PC-9 (cell line): ENCODE measurements at places on chromosomes 4 and X. TPM values are rescaled to one million over a fixed set of nuclear protein-coding genes. Genes with fewer than 3 reads are reported as not detected.

DNA sequence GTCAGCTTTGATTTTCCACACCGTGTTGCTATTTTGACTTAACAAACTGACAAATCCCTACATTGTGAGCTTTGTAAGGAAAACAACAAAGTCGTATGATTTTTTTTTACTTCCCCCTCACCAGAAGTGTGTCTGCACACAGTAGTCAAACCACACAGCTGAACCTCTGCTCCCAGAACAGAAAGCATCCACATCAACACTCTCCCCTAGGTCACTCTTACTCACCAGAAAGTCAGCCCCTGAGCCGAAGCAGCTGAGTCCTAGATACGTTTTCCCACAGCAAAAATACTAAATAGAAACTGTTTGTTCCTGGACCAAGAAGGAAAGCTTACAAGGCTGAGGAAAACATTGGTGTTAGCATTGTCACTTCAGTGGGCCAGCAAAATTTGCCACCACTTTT is 305.7 kb downstream of the DHX15 start:
- no peaks in the 10 kb centered on the region for H3K36me3 ChIP-seq
- DNase-seq, result no peak
- H3K27ac ChIP-seq, result no peak overlapping the region
- peaks cover 17% of the 10 kb centered on the region for H3K27me3 ChIP-seq
- H3K4me1 ChIP-seq, result no peaks in the 10 kb centered on the region
- no peak overlapping the region for H3K4me3 ChIP-seq

Gene TMSB15A
- total RNA-seq, result not detected in 2 replicates

DNA sequence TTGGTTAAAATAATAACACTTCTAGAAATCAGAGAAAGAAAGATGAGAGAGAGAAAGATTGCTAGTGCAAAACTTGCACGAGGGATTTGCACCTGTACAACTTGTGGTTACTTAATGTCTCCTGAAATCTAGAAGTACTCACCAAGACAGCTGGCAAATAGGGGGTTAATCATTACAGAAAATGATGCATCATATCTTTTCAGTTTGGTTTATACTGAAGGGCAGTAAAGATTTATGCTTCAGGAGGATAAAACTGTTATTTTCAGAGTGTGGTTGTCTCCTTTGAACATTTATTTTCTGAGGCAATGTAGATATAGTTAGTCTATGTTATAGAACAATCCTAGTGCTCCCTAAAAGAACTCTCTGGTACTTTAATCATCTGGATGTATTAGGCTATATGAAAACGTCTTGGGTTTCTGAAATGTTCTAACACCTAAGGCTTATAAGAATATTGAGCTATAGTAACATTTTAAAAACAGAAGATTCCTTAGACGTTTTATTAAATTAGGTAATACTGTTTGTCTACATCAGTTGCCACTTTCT is 13.3 kb downstream of the ATOH1 start:
- H3K36me3 ChIP-seq, result no peaks in the 10 kb centered on the region
- no peak overlapping the region for H3K4me3 ChIP-seq
- no peak overlapping the region for H3K27ac ChIP-seq
- no peaks in the 10 kb centered on the region for H3K4me1 ChIP-seq
- DNase-seq, result no peak

GRCh38 chr4:43525646-43526045 is 633.1 kb downstream of the GRXCR1 start:
- H3K4me3 ChIP-seq, result no peak overlapping the region
- no peaks in the 10 kb centered on the region for H3K36me3 ChIP-seq
- H3K27ac ChIP-seq, result no peak overlapping the region
- H3K27me3 ChIP-seq, result no peaks in the 10 kb centered on the region
- DNase-seq, result no peak

GRCh38 chr4:161132715-161133425 is 1030.9 kb downstream of the FSTL5 start:
- DNase-seq, result no peak
- H3K27ac ChIP-seq, result no peak overlapping the region
- no peaks in the 10 kb centered on the region for H3K27me3 ChIP-seq
- H3K4me1 ChIP-seq, result no peaks in the 10 kb centered on the region

- no peak overlapping the region for H3K4me3 ChIP-seq
- H3K4me1 ChIP-seq, result no peaks in the 10 kb centered on the region
- no peak overlapping the region for H3K27ac ChIP-seq
- H3K36me3 ChIP-seq, result no peaks in the 10 kb centered on the region
- H3K27me3 ChIP-seq, result no peaks in the 10 kb centered on the region
These were observed 789.2 kb downstream of the KLHL13 start for GRCh38 chrX:117327373-117327772.

DNA sequence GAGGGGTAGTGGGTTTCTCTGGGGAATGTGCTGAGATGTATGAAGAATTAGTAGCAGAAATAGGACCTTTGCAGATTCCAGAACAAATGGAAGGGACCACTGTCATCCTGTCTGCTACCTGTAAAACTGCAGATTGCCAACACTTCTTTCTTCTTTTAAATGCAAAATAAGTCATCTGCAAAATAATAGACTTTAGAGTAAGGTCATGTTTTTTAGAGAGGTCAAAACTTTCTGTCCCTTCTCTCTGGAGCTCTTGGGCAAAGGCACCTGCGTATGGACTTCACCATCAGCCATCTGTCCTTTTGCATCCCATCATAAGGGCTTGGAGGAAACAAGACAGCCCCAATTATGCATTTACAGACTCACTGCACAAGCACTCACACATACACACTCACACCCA is 121.1 kb upstream of the PPARGC1A start:
- peaks cover 3% of the 10 kb centered on the region for H3K27me3 ChIP-seq
- H3K4me3 ChIP-seq, result no peak overlapping the region

- no peaks in the 10 kb centered on the region for H3K4me1 ChIP-seq
- H3K36me3 ChIP-seq, result no peaks in the 10 kb centered on the region
- no peak overlapping the region for H3K4me3 ChIP-seq
- DNase-seq, result no peak
- no peaks in the 10 kb centered on the region for H3K27me3 ChIP-seq
These were observed 293.2 kb upstream of the EMCN start for GRCh38 chr4:100811046-100811445.

DNA sequence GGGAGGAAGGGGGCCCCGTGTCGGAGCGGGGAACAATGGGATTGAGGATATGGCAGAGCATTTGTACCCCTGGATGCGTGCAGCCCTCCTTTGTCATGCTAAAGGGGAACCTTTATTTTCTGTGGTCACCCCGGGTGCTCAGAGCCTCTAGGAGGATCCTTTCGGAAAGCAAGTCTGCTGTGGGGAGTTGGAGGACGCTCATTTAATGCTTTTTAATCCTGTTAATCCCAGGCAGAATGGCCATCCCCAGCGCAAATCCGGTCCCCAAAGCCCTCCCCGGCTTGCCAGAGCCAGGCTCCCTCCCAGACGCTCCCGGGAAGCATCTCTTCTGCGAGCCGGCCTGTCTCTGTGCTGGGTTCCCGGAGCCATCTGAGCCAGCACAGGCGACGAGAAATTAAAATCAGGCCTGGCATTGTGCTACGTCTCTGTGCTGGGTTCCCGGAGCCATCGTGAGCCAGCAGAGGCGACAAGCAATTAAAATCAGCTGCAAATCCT is 113.2 kb upstream of the PPP2R3B start:
- H3K36me3 ChIP-seq, result no peaks in the 10 kb centered on the region
- DNase-seq, result no peak
- no peak overlapping the region for H3K27ac ChIP-seq
- no peaks in the 10 kb centered on the region for H3K4me1 ChIP-seq

Gene PCDH18
- 0.15 and 0.40 TPM in 2 replicates for total RNA-seq

- H3K27me3 ChIP-seq, result no peaks in the 10 kb centered on the region
- H3K4me3 ChIP-seq, result no peak overlapping the region
- no peak overlapping the region for H3K27ac ChIP-seq
- H3K4me1 ChIP-seq, result no peaks in the 10 kb centered on the region
- H3K36me3 ChIP-seq, result no peaks in the 10 kb centered on the region
These were observed 58.9 kb downstream of the HTRA3 start for GRCh38 chr4:8328456-8328855.

Gene DNAAF6
- total RNA-seq, result not detected in 2 replicates

GRCh38 chr4:4333265-4333706 is 43.2 kb downstream of the ZBTB49 start:
- no peak for DNase-seq
- H3K4me1 ChIP-seq, result no peaks in the 10 kb centered on the region
- H3K4me3 ChIP-seq, result no peak overlapping the region
- H3K27me3 ChIP-seq, result peaks cover 18% of the 10 kb centered on the region

GRCh38 chr4:82839624-82840023 is 41.0 kb upstream of the SCD5 start:
- H3K4me3 ChIP-seq, result no peak overlapping the region
- H3K27me3 ChIP-seq, result no peaks in the 10 kb centered on the region
- peaks cover 7% of the 10 kb centered on the region for H3K4me1 ChIP-seq

Gene FAM9C
- not detected in 2 replicates for total RNA-seq

DNA sequence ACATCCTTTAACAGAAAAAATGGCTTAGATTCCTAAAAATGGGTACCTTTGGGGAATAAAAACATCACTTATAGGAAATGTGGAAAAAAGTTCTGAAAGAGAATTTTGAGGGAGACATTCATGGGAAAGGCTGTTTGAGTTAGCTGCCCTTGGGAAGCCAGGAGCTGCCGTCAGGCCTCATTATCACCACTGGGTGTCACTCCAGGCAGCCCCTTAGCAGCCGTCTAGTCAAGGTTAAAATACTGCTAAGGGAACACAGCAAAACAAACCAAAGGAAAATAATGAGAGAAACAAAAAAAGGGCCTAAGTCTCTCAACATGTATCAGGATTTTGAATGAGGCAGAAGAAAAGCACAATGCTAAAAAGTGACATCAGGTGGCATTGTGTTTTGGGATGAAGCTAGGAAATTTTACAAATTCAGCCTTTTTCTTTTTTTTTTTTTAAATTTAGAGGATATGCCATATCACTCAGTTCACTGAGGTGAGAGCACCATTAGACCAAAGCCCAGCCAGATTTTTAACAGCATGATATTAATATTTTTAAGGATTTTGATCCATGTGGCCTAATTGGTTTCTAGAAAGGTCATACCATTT is 235.3 kb downstream of the GPAT3 start:
- H3K4me1 ChIP-seq, result no peaks in the 10 kb centered on the region
- DNase-seq, result no peak
- no peak overlapping the region for H3K4me3 ChIP-seq
- no peaks in the 10 kb centered on the region for H3K36me3 ChIP-seq
- H3K27ac ChIP-seq, result no peak overlapping the region

GRCh38 chr4:3352941-3353594 is 60.2 kb downstream of the RGS12 start:
- H3K4me3 ChIP-seq, result no peak overlapping the region
- no peak overlapping the region for H3K27ac ChIP-seq
- no peaks in the 10 kb centered on the region for H3K27me3 ChIP-seq
- H3K36me3 ChIP-seq, result no peaks in the 10 kb centered on the region

DNA sequence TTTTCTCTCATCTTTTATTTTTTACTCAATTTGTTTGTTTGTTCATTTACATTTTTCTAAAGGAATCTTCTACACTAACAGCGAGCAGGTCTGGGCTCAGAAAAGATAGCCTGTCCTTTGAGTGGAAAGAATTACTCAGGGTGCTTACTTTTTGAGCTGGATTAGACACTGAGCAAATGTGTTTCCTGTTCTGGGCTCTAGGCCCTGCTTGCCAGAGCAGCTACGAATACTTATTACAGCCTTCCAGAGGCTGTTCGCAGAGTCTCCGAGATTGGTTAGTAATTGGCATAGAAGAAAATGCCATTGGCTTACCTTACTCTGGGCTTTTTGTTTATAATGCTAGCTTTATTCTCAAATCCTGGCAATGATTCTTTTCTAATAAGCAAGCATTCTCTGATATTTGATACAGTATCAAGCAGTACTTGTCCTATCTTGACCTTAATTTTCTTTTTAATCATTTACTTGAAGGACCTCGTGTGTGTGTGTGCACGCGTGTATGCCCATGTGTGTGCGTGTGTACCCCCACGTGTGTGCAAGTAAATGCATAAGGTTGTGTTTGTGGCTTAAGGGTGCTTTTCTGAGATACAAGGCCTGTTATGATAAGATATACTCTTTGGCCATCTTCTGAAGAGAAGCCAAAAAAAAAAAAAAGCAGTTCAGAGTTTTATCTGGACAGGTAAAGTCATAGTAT is 76.2 kb upstream of the GRXCR1 start:
- H3K4me3 ChIP-seq, result no peak overlapping the region
- H3K4me1 ChIP-seq, result no peaks in the 10 kb centered on the region
- no peak for DNase-seq
- H3K27me3 ChIP-seq, result no peaks in the 10 kb centered on the region
- no peaks in the 10 kb centered on the region for H3K36me3 ChIP-seq

Gene IL15
- total RNA-seq, result 4.2 and 4.8 TPM in 2 replicates

Gene FRG2
- not detected in 2 replicates for total RNA-seq

Gene DGKK
- not detected in 2 replicates for total RNA-seq

Gene PGRMC1
- total RNA-seq, result 133 and 204 TPM in 2 replicates

GRCh38 chr4:75723163-75724065 is 963 bp upstream of the USO1 start:
- peaks cover 38% of the 10 kb centered on the region for H3K4me1 ChIP-seq
- no peaks in the 10 kb centered on the region for H3K36me3 ChIP-seq
- H3K4me3 ChIP-seq, result peak overlapping the region; percentile 69
- peak; percentile 37 for DNase-seq

Gene PHEX
- 2.1 and 3.5 TPM in 2 replicates for total RNA-seq

Gene TEX13D
- not detected in 2 replicates for total RNA-seq

Gene TRAPPC2
- total RNA-seq, result 18.5 and 23.6 TPM in 2 replicates

DNA sequence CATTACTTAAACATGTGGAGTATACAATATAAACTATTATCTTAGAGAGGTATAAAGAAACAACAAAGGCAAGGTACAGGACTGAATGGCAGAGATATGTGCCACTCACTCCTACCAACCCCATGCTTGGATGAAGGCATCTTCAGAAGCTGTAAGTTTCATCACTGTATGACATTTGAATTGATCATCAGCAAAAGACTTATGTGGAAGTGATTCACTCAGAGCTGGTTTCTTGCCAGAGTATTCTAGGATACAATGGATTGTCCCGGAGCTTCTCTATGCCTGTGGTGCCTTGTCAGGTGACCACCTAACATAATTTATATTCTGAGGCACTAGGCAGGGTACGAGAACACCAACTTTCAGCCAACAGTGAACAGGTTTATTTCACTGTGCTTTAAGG is 392.2 kb downstream of the PPP1R2C start:
- H3K4me1 ChIP-seq, result no peaks in the 10 kb centered on the region
- H3K36me3 ChIP-seq, result no peaks in the 10 kb centered on the region
- no peak for DNase-seq
- no peak overlapping the region for H3K4me3 ChIP-seq

Gene QRFPR
- 0.28 TPM in 1 of 2 replicates, not detected in the other for total RNA-seq

GRCh38 chrX:31232506-31232905 is 160.7 kb upstream of the FTHL17 start:
- no peak for DNase-seq
- H3K4me3 ChIP-seq, result no peak overlapping the region
- H3K36me3 ChIP-seq, result no peaks in the 10 kb centered on the region
- H3K4me1 ChIP-seq, result no peaks in the 10 kb centered on the region

DNA sequence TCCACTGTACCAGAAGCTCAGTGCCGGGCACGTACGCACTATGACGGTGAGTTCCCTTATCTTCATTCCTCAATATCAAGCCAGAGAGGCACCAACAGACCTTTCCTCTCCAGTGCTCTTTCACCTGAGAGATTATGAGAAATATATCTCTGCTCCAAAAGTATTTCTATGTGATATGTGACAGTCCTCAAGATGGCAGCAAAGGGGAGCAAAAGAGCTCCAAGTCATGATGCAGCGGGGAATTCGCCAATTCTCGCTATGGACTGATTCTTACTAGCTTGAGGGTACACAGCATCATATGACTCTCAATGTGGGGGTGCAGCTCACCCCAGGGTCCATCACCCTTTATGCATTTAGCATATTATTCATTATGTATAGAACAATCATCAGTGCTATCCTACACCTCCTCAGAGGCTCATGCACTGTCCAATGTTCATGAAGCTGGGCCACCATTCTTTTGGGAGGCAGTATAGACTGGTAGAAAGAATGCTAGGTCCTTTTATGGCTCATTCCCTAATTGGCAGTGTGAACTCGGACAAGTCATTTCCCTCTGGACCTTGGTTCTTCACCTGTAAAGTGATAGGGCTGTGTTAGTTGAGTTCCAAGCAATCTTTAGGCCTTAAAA is 12.8 kb upstream of the IQSEC2 start:
- H3K4me3 ChIP-seq, result no peak overlapping the region
- no peaks in the 10 kb centered on the region for H3K36me3 ChIP-seq
- no peak for DNase-seq
- no peaks in the 10 kb centered on the region for H3K4me1 ChIP-seq
